Mesenteric fat pad (tissue), 1 donor: ENCODE measurements at places on chromosomes 4 and X.

DNA sequence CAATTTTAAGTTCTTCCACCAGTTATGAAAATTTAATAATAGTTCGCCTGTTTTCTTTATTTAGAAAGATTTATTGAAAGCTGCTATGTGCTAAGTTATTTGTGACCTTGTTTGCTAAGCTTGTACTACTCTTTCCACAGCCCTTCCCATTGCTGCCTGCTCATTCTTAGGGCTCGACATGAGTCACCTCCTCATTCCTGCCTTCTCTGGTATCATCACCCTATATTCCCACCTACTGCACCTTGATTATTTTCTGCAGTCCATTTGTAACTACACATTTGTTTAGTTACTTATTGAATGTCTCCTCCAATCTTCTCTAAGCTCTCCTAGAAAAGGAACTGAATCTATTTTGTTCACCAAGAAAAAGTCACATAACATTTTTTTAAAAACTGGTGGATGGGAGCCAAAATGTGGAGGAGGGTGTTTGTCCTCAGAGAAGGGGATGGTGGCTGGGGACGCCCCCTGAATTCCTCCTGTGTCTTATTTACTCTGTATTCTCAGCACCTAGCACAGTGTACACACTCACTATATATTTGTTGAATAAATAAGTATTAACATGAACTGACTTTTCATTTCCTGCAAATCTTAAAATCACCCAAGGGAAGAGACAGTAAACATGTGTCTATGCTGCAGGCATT is 3.7 kb upstream of the RAB9A start:
- DNase-seq, result no peak

DNA sequence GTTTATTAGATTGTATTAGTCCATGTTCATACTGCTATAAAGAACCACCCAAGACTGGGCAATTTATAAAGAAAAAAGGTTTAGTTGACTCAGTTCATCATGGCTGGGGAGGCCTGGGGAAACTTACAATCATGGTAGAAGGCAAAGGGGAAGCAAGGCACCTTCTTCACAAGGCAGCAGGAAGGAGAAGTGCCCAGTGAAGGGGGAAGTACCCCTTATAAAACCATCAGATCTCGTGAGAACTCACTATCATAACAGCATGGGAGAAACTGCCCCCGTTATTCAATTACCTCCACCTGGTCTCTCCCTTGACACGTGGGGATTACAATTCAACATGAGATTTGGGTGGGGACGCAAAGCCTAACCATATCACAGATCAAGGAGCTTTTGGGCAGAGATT is 8.1 kb upstream of the HSD17B13 start:
- no peak for DNase-seq

DNA sequence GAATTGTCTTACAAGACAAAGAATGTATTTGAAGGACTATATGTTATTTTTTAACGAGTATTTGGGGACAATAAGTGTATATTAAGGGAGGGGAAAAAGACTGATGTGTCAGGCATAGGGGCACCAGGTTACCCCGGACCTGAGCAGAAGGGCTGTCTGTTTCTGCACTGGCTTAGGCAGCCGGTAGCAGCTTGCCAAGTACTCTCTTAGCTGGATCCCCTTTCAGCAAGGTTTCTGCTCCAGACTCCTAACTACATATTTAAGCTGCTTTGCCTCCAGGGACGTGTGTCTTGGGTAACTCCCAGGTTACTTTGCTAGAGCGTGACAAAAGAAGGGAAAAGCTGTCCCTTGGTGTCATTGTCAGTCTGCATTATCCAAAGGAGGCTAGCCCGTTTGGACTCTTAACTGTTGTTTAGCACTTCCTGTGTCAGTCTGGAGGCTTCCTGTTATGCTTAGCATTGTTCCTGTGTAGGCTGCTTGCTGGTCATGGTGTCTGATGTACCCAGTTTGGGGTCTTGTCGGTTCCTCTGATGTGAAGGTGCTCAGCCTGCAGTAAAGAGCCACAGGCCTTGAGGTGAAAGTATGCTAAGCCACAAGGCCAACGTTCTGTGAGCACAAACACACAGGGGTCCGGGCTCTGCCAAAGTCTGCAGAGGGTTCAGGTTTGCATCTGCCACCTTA is 11.6 kb downstream of the CXCR3 start:
- DNase-seq, result peak; percentile 53

- no peak for DNase-seq
Observed at GRCh38 chr4:185833055-185833598, 21.1 kb upstream of the SORBS2 start.

DNA sequence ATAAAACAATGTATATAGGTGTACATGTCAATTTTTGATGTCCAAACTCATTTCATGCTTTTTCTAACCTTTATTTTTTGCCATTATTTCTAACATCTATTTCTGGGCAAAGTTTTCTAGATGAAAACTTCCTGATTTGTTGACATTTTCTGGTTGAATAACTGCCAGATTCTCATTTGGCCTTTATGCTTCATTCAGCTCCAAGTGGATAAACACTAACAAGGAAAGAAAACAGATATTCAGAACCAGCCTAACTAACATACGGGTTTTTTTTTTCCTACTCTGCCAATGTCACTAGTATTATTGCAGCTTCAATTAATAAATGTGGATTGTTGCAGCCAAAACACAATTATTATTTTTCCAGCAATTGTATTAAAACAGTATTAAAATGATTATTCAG is 50.9 kb upstream of the RAP1GDS1 start:
- no peak for DNase-seq

- DNase-seq, result no peak
Observed at GRCh38 chr4:41882625-41883347, 52.4 kb upstream of the TMEM33 start.

DNA sequence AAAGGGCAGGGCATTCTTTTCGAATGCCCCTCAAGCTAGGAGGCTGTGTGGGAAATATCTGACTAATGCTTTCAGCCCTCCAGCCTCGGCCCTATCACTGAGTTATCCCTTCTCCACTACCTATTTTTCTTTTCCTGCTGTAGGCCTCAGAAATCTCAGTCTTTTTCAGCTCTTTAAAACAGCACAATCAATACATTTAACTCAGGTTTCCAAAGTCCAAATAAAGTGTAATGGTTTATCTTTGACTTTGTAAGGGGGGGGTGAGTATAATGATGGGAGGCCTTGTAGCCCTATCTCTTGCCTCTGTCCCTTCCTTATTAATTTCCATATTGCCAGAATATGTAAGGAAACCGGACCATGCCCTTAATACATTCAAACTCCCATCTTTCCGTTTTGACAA is 1.6 kb upstream of the WNK3 start:
- no peak for DNase-seq

- no peak for DNase-seq
Observed at GRCh38 chr4:7650606-7651385, 216.1 kb upstream of the PSAPL1 start.

DNA sequence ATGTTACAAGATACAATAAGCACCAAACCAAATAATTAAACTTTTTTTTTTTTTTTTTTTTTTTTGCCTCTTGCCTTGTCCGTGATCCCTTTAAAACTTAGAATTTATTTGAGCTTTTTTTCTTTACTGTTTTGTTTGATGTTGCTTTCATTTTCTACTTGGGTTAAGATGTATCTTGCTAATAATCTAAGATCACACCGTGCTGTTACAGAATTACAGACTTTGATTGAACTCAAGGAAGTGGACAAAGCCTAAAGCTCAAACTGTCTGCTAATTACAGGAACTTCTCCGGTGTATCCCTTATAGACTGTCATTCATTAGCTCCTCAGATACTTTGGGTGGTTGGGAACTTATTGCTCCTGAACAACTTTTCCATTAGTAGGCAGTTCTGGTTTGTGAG is 26.5 kb downstream of the STIM2 start:
- DNase-seq, result no peak

GRCh38 chr4:148944136-148944838 is 502.1 kb upstream of the NR3C2 start:
- DNase-seq, result no peak

- DNase-seq, result no peak
Observed at GRCh38 chr4:187317799-187318198, 594.1 kb upstream of the FAT1 start.

DNA sequence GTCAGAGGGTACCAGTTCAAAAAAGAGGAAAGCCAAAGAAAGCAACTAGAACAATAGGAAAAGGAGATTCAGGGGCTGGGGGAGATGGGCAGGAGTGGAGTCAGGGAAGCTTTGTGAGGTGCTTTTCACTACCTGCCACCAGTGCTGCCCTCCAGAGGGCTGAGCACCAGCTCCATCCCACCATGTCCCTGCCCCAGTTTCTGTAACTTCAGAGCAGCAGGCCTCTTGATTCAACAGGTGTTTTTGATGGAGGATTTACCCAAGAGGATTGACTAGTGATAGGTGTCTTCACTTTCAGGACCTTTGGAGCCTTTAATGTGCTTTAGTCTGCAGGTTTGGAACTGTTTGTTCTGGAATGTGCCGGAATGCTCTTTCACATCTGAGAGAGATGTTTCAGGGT is 12.1 kb downstream of the KIT start:
- DNase-seq, result no peak

GRCh38 chr4:158782551-158783360 is 13.9 kb downstream of the FNIP2 start:
- no peak for DNase-seq

DNA sequence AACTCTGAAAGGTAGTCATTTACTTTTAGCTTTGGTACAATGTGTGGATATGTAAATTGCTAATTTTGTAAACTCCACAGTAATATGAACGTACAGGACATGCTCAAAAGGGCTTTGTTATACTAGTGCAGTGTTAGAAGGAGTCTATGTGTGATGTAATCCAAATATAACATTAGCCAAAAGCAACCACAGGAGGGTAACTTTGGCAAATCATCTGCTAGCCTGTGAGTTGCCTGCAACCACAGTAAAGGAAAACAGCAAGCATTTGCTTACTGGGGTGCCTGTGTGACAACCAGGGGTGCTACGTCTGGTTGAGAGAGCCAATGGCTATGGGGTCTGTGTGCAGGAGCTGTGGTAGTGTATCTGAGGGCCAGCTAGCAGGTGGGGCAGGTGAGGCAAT is 245.8 kb downstream of the ADAMTS3 start:
- no peak for DNase-seq

GRCh38 chr4:159075531-159075932 is 27.3 kb upstream of the RAPGEF2 start:
- no peak for DNase-seq

- DNase-seq, result no peak
Observed at GRCh38 chr4:121842862-121843261, 19.2 kb upstream of the CCNA2 start.

GRCh38 chr4:189780391-189780790 is 160.3 kb upstream of the FRG1 start:
- no peak for DNase-seq

DNA sequence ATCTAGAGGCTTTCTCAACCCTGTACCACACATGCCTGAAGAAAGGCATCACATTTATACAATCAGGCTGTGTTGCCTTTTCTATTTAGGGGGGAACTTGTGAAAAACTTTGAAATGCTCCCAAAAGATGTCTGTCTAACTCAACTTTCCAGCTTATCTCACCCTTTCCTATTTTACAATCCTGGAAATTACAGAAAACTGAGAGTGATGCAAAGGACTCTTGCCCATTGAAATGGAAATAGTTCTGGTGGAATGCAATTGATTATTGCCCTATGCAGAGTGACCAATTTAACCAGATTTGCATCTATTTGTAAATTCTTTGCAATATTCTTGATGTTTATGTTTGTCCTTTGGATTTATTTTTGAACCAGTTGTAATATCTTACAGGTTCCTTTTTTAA is 77.3 kb downstream of the GALNT7 start:
- no peak for DNase-seq

DNA sequence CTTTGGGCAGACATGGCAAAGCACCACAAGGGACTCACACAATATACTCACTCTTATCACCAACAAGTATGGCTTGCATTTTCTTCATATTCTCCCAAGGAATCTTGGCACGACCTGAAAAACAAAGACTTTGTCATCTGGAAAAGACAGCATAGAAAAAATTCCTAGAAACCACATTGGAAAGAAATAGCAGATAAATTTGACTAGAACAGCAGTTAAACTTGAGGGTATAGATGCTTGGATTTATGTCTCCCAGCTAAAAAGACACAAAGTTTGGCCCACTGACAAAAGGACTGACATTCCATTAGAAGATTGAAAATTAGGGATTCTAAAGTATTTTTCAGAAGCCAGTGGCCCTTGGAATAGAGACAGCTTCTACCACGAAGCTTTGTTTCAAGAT is 6.9 kb upstream of the VEGFC start:
- DNase-seq, result no peak

DNA sequence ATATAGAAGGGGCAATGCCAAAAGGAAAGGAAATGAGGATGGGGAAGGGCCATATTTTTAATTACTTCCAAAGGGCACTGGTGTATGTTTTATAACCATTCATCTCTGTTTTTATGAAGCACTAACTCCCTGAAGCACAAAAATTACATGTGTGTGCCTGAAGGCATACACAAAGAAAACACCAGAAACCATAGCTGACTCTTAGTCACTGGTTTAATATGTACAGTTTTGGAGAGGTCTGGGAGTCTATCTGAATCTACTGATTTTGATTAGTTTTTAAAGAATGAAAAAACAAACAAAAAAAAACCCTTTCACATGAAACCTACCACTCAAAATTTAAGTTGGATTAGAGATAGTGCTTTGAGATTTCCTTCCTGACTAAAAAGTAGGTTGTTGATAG is 438.7 kb downstream of the RPA4 start:
- no peak for DNase-seq

DNA sequence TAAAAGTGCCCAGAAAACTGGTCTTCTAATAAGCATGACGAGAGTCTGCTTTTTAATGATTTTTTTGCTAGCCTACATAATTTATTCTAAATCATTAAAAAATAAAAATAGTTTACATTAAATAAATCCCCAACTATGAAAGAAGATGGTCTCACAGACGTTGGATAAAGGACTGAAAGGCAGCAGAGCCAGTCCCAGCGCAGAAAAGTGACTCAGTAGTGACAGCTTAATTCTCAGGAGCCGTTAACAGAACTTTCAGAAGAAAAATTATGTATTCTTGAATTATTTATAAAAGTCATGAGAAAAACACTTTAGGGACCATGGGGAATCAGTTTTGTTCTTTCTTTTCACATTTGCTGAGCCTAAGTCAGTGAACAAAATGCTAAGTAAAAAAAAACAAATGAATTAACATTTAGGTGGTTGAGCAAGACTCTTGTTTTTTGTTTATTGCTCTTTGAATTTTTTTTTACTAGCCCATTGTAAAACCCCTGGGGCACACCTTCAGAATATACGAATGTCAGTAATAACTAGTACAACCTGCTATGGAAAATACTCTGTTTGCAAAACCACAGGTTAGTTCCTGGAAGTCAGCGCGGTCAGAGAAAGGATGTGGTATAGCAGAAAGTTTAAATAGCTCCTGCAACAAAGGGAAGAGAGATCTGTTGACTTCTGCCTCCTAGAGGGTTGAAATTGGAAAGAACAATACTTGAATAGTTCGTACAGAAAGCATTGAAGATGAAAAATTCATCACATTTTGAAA is 50.4 kb upstream of the CCDC160 start:
- no peak for DNase-seq

DNA sequence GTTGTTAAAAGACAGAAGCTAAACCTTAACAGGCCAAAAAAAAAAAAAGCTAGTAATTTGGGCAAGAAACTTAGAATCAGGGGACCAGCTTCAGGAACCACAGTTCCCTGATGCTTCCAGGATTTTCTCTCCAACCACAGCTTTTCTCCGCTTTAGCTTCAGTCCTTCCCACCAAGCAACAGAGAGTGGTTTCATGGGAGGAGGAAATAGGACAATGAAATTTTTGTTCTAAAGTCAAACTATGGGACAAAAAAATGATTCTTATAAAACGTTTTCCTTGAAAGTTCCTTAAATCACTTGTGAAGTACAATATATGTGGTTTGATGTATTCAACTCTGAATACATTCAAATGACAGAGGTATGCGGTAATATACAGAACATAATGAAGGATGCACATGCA is 71.0 kb upstream of the DHX15 start:
- no peak for DNase-seq
